A172 (cell line): ENCODE measurements at places on chromosomes 2 and 18.
A peak's percentile ranks its signal among the peaks of the same experiment; 100 is the strongest.

DNA sequence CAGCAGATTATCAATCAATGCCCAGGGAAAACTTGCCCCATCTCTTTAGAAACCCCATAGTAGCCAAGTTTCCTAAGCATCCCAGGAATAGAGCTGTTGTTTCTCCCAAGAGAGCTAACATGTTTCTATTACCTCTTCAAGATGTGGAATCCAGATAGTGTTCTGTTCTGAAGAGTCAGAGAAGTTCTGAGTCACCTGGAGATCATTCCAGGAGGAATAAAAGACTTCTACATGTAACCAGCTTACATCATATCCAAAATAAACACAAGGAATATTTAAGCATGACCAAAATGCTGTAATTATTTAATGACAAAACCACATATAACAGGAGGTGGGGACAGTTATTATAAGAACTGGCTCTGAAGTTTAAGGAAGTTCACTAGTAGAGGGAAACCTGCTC, 51.0 kb upstream of the GORASP2 start:
- peak; percentile 9 for DNase-seq

GRCh38 chr2:96869281-96869821, 529 bp downstream of the SEMA4C start:
- DNase-seq = peak; percentile 45

DNA sequence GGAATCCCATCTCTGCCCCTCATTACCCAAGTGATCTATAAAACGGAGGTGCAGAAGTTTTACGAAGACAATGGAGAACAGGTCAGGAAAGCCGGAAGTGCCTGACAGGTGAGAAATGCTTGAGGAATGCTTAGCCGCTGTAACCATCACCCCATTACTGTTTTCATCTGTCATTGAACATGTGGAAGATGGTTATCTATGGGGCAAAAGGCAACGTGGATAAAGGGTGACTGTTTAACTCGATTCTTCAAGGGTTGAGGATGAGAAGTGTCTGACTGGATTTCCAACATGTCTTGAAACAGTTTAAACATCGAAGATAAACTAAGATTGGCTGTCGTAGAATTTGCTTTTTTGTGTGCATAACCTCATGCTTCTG, 17.3 kb downstream of the HK2 start:
- DNase-seq = peak; percentile 89

DNA sequence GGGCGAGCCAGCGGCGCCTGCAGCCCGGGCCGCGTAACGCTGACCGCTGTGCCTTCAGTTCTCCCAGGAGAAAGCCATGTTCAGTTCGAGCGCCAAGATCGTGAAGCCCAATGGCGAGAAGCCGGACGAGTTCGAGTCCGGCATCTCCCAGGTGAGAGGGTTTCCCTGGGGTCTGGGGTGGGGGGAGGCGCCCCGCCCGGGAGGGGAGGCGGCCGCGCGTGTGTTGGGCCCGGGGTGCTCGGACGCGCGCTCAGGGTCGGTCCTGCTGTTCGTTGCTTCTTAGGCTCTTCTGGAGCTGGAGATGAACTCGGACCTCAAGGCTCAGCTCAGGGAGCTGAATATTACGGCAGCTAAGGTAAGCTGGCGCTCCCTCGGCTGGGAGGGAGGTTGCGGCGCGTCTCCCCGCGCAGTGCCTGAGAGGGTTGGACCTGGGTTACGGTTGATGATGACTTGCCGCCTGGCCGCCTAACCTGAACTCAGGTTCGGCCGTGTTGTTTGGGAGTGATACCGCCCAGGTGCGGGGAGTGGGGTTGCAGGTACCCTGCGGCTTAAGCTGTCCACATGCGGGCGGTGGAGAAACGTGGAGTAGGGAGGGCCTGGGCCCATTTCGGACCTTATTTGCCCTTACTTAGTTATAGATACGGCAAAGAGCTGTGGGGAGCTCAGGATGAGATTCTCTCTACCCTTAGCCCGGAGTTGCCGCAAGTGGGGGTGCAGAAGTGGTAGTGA, 638 bp downstream of the RPS7 start:
- no peak for DNase-seq

DNA sequence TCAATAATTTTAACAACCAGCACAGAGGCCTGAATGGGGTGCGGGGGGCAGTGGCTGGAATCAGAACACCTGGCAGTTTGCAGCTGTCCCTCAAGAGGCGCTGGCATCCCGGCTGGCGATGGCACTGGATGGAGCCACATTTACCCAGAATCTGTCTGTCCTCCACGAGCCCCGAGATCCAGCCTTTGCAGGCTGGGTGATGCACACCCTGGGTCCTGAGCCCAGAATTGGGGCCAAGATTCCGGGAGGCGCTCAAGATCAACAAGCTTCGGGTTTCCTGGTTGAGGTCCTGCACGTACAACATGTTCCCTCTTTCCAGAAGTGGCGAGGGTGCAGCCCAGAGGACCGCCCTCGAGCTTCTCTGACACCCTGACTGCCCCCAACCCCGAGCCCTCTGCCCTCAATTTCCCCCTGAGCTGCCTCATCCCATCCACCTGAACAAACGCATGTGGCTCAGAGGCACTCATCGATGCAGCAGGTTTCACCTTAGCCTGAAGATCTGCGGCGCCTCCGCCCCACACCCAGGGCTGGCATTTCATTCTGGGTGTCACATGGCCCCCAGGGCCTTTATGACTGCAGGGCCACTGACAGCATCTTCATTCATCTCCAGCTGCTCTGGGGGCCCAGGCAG, 97.5 kb downstream of the TFCP2L1 start:
- DNase-seq = no peak

DNA sequence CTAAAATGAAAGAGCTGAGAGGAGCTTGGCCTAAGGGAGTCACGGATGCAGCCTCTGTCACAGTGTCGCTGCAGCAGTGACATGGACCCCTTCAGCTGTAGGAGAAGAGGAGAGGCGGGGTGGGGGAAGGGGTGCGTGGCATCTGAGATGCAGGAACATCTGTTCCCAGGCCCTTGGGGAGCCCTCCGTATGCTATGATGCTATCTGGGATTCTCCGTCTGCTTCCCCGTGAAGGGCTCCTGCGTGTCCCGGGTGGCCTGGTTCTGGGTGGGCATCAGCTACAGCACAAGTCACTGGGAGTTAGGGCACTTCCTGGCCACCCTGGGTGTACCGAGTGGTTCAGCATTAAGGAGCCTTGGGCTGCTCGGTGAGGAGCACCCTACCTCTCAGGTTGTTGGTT, 35.6 kb upstream of the B3GNT7 start:
- DNase-seq = no peak

DNA sequence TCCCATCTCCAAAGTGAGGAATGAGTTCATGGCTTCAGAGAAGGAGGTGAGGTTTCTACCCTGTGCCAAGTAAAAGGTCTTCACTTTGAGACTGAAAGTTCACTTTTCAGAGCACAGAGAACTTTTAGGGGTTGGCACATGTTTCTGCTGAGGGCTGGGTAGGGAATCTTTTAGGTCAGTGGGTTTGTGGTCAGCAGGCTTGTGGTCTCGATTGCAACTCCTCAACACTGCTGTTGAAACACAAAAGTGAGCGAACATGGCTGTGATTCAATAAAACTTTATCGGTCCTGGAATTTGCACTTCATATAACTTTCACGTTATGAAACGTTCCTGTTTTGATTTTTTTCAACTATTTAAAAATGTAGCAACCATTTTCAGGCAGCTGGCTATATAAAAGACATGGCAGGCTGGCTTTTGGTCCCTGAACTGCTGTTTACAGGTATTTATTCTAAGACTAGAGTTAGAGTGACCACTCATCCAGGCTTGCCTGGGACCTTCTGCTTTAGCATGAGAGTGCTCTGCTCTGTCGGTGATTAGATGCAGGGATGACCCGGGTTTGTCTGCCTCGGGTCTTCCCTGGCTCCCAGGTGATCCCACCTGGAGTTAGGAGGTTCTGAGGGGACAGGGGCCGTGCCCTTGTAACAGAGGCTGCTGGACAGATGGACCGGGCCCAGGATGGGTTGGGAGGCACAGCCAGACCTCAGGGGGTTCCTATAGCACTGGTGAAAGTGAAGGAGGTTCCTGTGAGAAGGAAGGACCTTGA, 62.7 kb upstream of the TAF1B start:
- no peak for DNase-seq

GRCh38 chr2:201270293-201271001, 10.1 kb downstream of the CASP8 start:
- DNase-seq = no peak

DNA sequence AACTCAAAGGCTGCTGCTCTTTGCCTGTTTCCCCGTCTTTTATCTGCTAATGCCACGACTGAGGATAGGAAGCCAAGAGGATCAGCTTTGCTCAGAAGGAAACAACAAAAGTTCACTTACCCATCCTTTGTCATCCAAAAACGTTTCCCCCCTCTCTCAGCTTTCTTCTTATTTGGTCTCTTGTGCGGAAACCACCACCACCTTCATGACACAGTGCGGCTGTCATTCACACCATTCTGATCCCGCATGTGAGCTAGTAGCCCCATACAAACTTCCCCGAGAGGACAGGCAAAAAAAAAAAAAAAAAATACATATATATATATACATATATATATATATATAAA, 656 bp downstream of the LRRTM4 start:
- DNase-seq = no peak

GRCh38 chr2:223386189-223386588, 216.0 kb downstream of the SCG2 start:
- no peak for DNase-seq

- no peak for DNase-seq
These were observed 84.0 kb downstream of the LIPG start for GRCh38 chr18:49645841-49646351.

DNA sequence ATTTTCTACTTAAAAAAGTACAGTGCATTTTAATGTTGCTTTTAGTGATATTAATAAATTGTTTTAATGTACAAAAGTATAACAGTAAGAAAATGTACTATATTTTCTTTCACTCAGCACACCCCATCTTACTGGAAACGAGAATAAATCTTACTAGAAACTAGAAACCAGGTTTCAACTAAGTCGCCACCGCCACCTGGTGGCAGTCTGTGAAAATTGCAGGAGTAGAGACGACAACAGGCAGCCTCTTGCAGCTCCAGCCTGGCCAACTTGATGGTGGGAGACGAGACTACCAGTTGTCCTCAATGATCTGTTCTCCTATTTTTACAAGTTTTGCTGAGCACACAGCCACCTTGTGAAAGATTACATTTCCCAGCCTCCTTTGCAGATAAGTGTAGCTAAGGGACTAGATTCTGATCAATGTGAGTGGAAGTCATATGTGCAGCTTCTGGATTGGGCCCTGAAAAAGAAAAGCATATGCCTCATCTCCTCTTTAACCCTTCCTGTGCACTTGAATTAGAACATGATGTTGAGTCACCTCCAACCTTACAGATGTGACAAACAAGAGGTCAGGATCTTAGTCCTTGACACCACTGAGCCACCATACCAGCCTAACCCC, 8.7 kb downstream of the OTOF start:
- DNase-seq = peak; percentile 55

DNA sequence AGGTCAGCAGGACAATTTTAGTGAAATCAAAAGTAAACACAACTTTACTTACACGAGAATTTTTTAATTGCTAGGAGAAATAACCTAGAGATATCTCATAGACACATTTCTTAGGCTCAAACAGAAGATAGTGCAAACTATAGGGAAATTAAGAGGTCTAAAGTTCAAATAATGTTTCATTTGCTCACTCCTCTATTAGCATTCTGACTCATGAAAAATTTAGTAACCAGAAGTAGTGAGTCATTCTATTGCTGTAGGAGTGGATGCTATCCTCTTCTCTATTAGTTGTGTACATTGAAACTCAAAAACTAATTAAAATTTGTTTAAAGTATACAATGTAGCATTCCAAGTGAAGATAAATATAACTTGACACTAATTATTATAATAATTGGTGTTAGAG, 908.3 kb upstream of the TMEFF2 start:
- DNase-seq = peak; percentile 32

- DNase-seq = no peak
These were observed 170.0 kb upstream of the GALNT5 start for GRCh38 chr2:157087373-157088002.

- DNase-seq = no peak
These were observed 2.2 kb upstream of the PDIA6 start for GRCh38 chr2:10814571-10815331.

- no peak for DNase-seq
These were observed 64.6 kb downstream of the NEB start for GRCh38 chr2:151669585-151670081.

DNA sequence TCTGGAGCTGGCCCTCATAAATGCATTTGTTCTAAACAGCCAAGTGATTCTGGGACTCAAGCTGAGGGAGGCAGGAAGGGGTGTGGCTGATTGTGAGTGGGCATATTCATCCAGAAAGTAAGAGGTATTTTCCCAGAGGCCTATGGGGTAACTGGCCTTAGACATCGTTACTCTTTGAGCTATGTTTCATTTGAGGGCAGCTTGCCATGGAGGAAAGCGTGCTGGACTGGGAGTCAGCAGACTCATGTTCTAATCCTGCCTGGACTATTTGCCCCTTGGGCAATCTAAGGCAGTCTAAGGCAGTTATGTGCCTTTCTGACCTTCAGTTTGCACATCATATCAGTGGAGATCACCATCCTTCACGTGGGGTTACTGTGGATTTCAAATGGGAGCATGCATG, 93.5 kb upstream of the SLC14A2 start:
- DNase-seq = no peak

GRCh38 chr2:31132786-31133185, 5.5 kb downstream of the GALNT14 start:
- no peak for DNase-seq

DNA sequence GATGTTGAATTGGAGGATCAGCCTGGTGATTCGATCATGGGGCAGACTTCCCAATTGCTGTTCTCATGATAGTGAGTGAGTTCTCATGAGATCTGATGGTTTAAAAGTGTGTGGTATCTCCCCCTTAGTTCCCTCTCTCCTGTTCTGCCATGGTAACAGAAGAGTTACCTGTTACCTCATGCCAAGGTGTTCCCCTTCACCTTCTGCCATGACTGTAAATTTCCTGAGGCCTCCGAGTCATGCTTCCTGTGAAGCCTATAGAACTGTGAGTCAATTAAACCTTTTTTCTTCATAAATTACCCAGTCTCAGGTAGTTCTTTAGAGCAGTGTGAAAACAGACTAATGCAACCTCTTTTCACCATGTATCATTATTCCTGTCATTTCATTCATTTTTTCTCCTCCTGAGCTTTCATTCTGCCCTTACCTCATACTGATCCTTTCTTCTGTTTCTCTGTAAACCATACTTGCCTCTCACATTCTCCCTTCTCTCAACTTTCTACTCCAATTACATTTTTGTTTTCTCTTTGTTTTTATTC, 22.0 kb downstream of the STARD6 start:
- no peak for DNase-seq

DNA sequence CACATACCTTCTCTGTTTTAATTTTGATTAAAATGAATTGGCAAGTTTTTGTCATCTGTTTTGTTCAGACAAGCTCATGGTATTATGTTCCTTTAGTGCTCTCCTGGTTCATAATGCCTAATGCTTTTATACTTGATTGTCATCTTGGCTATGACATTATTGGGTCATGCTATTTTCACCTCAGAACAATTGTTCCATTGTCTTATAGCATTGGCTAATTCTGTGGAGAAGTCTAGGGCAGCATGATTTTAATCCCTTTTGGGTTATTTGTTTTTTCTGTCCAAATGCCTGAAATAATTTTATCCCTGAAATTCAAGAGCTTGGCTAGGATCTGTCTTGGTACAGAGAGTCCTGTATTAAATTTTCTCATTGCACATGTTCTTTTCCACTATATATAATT, 83.8 kb upstream of the CCDC85A start:
- DNase-seq = no peak

- no peak for DNase-seq
These were observed 107.2 kb upstream of the CAPN13 start for GRCh38 chr2:30914456-30914855.
